ENCODE measurements at places on chromosomes 2 and 18.

DNA sequence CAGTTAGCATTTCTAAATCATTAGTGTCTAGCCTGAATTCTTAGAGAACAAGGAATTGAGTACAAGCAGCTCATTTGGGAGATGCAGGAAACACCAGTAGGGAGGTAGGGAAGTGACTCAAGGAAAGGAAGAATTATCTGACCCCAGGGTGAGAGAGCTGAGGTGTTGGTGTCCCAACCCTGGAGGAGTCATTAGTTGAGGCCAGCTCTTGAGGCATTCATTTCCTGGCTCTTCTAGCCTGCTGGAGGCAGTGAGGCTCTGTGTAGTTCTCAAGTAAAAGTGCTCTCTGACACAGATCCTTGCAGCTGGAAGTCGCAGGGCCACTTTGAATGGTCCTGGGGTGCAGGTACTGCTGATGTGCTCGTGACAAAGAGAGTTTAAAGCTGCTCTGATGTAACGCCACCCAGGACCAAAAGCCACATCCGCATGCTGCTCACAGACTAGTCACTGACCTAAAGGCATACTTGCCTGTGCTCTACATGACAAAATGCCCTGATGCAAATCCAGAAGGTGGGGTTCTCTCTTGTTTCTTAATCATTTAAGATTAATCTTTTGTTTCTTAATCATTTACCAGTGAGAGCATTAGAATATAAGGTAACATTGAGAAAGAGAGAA is 299.5 kb upstream of the LYPD1 start:
- DNase-seq = no peak

- no peak for DNase-seq
Measured at GRCh38 chr2:10087360-10087759, 7.1 kb upstream of the CYS1 start.

DNA sequence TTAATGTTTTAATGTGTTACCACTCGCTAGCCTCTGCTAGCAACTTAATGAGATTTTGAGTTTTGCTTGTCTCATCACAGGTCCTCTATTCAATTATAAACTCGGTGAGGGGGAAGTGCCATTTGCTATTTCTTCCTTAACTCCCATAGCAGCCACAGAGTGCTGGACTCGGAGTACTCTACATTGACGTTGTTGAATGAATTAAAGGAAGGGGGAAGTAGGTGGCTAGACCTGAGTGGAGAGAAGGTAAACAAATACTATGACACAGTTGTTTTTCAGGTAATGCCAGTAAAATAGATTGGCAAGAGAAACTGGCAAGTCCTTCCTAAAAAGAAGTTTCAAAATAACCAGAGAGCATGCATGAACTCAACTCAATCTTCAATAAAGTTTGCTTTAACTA is 339.3 kb downstream of the HRH4 start:
- no peak for DNase-seq

GRCh38 chr18:12839057-12839525 is 44.9 kb downstream of the PTPN2 start:
- DNase-seq = no peak

DNA sequence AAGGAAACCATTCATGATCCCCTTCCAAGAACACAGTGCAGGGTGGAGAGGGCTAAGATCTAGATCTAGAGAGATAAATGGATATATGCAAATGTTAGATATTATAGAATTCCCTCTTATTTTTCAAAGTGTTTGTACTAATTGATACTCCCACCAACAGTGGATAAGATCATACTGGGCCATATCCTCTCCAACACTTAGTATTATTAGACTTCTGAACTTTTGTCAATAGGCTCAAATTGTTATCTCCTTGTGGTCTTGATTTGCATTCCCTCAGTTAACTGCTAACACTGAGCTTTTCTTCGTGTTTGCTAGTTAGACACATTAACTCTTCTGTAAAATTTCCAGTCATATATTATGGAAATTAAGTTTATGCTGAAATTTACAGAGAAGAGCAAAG is 56.5 kb upstream of the GRB14 start:
- no peak for DNase-seq

- peak; percentile 75 for DNase-seq
Measured at GRCh38 chr2:27379836-27380625, 503 bp downstream of the ZNF513 start.

GRCh38 chr18:77376043-77376732 is 126.5 kb downstream of the GALR1 start:
- peak; percentile 4 for DNase-seq

DNA sequence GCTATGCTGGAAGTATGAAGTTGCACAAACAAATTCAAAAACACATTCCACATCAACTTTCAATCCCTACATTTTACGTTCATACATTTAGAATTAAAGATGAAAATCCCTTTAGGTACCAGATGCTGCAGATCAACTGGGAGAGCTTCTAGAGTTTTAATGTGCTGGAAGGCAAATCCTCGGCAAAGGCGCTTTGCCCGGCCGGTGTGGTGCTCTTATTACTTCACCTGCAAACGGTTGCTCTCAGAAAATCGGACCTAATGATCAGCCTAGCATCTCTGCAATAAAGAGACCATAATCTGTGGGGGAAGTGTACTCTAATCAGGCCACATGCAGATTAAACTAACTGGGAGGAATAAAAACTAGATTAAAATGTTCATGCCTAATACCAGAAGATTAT is 513.8 kb downstream of the ZEB2 start:
- DNase-seq = no peak

- no peak for DNase-seq
Measured at GRCh38 chr2:86274918-86275275, 62.5 kb downstream of the REEP1 start.

- DNase-seq = no peak
Measured at GRCh38 chr2:226001716-226002115, 602.2 kb downstream of the NYAP2 start.

DNA sequence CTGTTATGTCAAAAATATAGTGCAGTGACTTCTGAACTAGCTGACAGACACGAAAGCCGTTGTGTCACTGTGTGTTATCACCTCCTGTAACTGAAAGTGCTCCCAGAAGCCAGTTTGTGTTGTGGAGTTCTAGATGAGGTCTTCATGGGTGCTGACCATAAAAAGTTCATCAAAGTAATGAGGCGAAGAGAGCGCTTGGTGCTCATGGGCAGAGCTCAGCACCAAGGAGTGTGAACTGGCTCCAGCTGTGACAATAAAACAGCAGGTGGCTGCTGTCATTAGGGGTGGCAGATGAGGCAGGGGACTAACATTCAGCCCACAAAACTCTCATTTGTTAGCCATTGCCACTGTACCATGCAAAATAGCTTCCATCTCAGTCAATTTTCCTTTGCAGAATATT is 151.1 kb downstream of the ZNF407 start:
- DNase-seq = no peak

- no peak for DNase-seq
Measured at GRCh38 chr2:241140445-241140840, 8.8 kb downstream of the PASK start.

GRCh38 chr2:145845207-145845894 is 1325.4 kb upstream of the ZEB2 start:
- no peak for DNase-seq

DNA sequence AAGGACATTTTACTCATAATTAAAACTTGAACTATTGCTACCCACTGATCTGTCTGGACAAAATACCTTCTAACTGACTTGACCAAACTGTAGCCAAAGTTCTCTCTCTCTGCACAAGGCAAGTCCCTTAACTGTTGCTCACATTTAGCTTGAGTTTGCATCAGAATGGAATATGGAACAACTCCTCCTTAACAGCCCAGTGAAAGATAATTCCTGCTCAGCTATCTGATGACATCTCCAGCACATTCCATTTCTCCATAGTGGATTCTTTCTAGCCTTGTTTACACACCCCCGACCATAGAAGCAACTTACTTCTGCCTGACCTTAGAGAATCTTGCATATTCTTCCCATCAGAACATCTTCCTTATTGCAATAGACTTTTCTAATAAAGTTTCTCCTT is 317.2 kb upstream of the CDH2 start:
- DNase-seq = no peak

- DNase-seq = no peak
Measured at GRCh38 chr2:28613186-28613585, 117.3 kb downstream of the PLB1 start.

GRCh38 chr18:903701-904100 is 970 bp upstream of the ADCYAP1 start:
- DNase-seq = peak; percentile 19

GRCh38 chr18:12828116-12829051 is 55.7 kb downstream of the PTPN2 start:
- DNase-seq = no peak

- no peak for DNase-seq
Measured at GRCh38 chr18:73258375-73259087, 390.7 kb upstream of the NETO1 start.

DNA sequence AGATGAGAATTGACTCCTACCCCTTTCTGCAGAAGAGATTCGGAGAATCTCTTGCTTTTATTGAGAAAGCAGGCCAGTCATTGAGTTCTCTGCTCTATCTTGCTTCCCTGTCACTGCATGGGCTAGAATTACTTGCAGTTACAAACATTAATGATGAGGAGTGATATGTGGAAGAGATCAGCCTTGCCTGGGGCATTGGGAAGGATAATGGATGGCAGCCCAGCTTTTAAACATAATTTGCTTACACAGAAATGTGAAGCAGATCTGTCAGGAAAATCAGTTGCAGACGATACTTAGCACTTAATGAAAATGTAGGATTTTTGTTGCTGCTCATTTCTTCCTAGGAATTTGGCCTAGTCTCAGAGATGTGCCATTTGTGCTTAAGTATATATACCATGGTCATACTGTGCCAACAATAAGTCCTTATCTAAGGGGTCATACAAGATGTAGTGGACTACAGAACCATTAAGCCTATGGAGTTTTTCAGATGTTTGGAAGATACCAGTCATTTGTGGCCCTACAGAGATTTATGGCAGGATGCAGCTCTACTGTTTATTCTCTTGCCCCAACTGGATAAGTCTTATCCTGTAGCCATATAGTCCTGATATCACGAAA is 92.7 kb downstream of the XRCC5 start:
- no peak for DNase-seq

DNA sequence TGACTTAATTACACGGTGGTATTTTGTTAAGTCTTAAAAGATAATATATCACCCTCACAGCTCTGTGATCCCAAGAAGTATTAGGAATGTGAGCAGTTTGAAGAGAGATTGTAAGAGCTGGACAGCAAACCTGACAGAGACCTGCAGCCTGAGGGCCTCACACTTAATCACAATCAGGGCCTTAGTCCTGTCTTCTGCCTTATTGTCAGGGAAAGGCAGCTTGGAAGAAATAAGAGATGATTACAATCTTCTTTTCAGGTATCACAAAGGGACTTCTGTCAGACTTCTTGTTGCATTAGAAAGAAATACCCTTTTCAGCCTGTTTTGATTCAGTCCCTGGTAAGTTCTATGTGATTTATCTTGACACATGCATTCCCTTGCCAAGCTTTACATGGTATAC is 1433.8 kb upstream of the SLC39A10 start:
- DNase-seq = no peak

DNA sequence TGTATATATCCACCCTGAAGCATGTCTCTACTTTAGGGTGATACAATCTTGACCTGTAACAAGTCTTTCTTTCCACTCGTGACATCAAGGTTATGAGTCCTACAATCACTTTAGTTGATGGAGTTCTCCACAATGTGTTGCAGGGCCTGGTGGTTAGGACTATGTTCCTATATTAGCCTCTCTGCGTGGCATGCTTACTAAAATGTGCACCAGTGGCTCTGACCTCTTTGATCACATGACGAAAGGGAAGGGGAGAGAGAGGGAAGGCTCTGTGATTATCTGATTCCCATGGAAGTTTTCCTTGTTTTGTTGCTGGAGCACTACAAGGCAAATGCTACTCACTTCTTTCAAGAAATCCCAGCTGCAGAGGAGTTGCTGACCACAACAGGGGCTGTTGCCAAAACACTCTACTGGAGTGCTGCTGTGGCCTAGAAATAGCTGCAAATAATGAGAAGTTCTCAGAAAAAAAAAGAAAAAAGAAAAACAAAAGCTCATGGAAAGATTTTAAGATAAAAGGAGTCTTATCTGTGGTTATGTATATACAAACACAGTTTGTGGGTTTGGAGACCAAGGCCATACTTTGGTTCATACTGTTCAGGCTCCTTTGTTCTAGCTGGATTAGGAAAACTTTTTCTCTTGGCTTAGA is 272.8 kb upstream of the MMADHC start:
- DNase-seq = peak; percentile 29

- no peak for DNase-seq
Measured at GRCh38 chr2:236229186-236229585, 35.0 kb downstream of the ASB18 start.

GRCh38 chr18:13270279-13270855 is 51.8 kb downstream of the LDLRAD4 start:
- no peak for DNase-seq

DNA sequence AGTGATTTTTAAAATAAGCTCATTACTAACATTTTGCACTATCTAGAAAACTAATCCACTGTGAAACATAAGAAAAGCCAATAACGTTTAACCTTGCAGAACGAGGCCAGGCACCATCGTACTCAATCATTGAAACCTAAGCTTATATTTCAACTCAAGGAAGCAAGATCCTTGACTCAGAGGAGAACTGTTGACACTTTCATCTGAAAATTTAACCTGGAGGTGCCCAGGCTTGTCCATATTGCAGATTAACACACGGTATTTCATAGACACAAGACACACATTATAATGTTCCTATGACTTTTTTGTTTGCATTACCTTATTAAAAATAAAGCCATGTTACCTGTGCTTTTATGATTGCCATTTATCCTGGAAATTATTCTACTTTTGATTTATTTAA is 89.6 kb downstream of the ZNF385B start:
- no peak for DNase-seq

DNA sequence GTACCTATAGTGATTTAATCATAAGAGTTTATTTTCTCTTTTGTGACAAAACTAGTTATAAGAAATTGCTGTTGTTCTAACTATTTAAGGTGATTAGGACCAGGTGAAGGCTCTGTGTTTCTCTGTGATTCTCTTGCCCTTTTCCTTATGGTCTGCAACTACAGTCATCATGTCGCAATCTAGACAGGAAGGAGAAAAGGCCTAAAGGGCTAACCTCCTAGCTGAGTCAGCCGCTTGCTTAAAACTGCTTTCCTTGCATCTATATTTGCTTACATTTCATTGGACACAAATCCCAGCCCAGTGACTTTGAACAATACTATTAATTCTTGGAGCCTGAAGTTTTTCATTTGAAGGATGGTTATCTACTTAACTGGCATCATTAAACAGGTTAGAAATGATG is 93.1 kb downstream of the PIK3C3 start:
- no peak for DNase-seq

- no peak for DNase-seq
Measured at GRCh38 chr18:55073116-55073515, 113.9 kb upstream of the CCDC68 start.

DNA sequence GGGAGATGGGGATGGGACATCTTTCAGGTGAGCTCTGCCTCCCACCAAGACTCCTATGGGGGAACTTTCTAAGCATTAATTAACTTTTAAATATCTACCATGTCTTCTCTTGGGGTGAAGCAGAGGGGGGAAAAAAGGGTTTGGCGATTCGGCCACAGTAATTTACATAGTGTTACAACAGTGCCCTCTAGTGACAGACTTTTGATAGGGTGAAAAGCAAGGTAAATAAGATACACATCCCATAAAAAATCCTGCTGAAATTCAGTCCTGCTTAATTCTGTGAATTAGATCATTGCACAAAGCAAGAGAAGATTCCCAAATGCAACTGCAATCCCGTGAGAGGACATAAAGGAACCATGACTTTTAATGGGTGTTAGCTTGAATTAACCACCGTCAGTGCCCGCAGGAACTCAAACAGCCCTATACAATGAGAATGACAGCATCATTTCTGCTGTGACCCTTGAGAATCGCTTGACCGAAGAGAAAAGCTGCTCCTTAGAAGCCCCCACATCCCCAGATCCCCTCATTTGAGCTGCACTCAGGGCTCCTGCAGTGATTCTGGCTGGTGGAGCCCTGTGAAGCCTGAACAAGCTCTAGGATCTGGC is 32.8 kb downstream of the FAM124B start:
- no peak for DNase-seq

All from globus pallidus (tissue), 1 donor.